Activated naive CD8-positive, alpha-beta T cell treated with anti-CD3 and anti-CD28 coated beads, Interleukin-2, amount 10 ng/mL, durations not matched to agents 7 days and 5 days (primary cell): ENCODE measurements at places on chromosomes 6 and 20.

- DNase-seq: no peak
- H3K36me3 ChIP-seq: no peaks in the 10 kb centered on the region
- peaks cover 1% of the 10 kb centered on the region for H3K27me3 ChIP-seq
Observed at GRCh38 chr6:38364127-38364526, 275.6 kb downstream of the BTBD9 start.

DNA sequence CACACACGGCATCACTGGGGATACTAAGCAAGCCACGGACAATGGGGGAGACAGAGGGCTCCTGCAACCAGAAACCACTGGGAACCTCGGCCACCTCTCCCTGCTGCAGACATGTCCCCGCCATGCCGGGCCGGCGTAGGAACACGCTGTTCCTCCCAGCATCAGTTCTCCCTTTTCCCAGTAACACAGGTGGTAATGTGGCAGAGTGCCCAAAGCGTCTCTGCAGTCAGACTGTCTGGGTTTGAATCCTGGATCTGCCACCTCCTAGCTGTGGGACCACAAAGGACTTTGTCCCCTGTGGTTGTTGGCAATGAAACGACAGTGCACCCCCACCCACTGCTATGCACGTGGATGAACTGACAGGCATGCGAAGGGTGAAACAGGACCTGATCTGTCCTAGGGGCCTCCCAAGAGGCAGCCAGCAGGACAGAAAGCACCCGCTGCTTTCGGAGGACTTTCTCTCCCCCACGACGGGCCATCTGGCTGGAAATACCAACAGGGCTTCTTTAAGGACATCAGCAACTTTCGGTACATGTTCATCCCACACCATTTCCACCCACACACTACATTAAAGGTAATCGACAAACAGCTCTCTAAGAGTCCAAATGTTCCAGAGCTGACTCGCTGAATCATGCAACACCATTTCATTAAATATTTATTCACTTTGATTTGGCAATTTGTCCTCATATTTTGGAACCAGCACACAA lies 74.1 kb downstream of the SULF2 start:
- H3K36me3 ChIP-seq: no peaks in the 10 kb centered on the region
- no peak for DNase-seq
- peaks cover 2% of the 10 kb centered on the region for H3K4me1 ChIP-seq

- peak within 1 kb of the TSS; percentile 80 for H3K4me3 ChIP-seq
- peaks cover 35% of the 10 kb centered on the region for H3K27me3 ChIP-seq
- H3K27ac ChIP-seq: no peak within 1 kb of the TSS
Observed at GRCh38 chr6:143677891-143678791, at the start of gene PHACTR2. Gene PHACTR2, plus strand, starts transcription at chr6:143677965. Its CDS starts 199 bp downstream, at chr6:143678164.

DNA sequence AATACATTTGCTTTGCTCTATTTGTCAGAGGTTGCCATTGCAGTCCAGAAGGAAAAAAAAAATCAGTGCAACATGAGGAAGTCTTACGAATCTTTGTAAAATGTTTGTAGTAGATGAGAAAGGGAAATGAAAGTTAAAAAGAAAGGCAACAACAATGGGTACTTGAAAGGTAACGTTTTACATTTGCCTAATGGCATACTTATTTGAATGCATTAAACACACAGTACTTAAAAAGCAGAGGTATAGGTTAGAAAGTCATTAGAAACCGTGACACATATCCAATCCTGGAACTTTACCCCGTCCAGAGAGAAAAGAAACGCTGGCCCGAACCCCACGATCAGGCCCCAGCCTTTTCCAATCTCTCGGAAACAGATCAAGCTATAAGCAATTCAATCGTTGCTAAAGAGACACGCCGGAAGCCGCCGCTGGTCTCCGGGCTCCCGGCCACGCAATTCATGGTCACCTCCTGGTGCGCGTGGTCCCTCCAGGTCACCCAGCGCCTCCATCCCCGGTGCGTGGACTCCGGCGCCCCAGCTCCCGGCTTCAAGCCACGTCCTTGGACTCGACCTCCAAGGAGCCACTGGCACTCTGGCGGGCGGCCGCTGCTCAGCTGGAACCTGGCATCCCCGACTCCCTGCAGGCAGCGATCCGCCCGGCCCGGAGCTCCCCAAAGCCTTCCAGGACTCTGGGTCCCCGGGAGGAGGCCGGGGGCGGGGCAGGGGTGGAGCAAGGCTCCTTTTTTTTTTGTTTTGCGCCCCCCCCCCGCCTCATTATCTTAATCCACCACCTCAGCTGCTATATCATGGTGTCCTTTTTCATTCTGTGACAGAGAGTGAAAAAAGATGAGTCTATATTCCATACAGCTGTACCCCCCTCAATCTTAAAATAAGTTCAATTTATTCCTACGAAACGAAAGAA lies at the start of gene SLC18B1:
Gene SLC18B1 (minus strand): TSS at position 687 of the 918 bp plus-strand sequence. CDS start 181 bp downstream, at position 506.
- H3K4me1 ChIP-seq: peaks cover 9% of the 10 kb centered on the region
- peak; percentile 69 for DNase-seq
- H3K4me3 ChIP-seq: no peak within 1 kb of the TSS
- no peaks in the 10 kb centered on the region for H3K27me3 ChIP-seq

- H3K36me3 ChIP-seq: peaks cover 10% of the 10 kb centered on the region
- no peaks in the 10 kb centered on the region for H3K27me3 ChIP-seq
- DNase-seq: no peak
- no peak overlapping the region for H3K4me3 ChIP-seq
- peaks cover 3% of the 10 kb centered on the region for H3K4me1 ChIP-seq
Observed at GRCh38 chr6:20876561-20876960, 342.3 kb downstream of the CDKAL1 start.

DNA sequence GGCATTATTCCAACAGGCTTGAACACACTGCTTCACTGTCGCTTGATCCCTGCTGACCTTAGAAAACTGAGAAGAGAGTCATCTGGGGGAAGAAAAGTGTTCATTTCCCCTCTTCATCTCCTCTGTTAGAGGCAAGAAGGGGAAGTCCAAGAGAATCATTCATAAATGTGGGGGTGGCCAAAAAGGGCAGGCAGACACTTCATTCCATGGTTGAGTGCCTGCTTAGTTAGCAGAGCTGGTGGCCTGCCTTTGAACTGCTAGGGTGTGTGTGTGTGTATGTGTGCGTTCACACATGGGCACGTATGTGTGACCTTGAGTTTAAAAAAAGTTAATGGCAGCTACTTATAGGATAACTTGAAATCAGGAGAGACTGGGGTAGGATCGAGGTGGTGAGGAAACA lies 39.4 kb upstream of the RFPL4B start:
- H3K27me3 ChIP-seq: peaks cover 58% of the 10 kb centered on the region
- no peak overlapping the region for H3K4me3 ChIP-seq
- no peak overlapping the region for H3K27ac ChIP-seq
- DNase-seq: no peak
- H3K4me1 ChIP-seq: no peaks in the 10 kb centered on the region

DNA sequence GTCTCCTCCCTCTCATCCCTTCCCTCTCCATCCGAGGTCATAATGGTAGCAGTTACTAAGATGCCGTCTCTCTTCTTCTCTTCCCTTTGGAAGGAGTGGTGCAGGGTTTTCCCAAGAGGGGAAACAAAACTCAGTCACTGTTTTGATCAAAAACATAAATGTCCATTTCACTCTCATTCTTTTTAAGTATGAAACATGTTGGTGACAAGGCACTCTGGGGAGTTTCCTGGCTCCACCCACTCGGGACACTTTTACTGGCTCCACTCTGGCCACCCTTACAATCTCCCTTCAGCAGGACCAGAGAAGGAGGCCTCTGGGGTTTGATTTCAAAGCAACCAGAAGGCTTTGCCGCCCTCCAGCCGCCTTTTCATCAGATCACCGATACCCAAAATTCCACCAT lies 57.0 kb downstream of the FGD2 start:
- H3K4me1 ChIP-seq: peaks cover 7% of the 10 kb centered on the region
- no peaks in the 10 kb centered on the region for H3K36me3 ChIP-seq
- peaks cover 8% of the 10 kb centered on the region for H3K27me3 ChIP-seq
- no peak for DNase-seq
- H3K4me3 ChIP-seq: no peak overlapping the region
- no peak overlapping the region for H3K27ac ChIP-seq

- H3K27me3 ChIP-seq: peaks cover 10% of the 10 kb centered on the region
- DNase-seq: no peak
- no peak overlapping the region for H3K27ac ChIP-seq
Observed at GRCh38 chr20:58583176-58583575, 67.9 kb upstream of the STX16 start.
